Hair follicular keratinocyte (primary cell): ENCODE measurements at places on chromosomes 1 and 21. TPM values are rescaled to one million over a fixed set of nuclear protein-coding genes. Genes with fewer than 3 reads are reported as not detected.

The FMO4 gene
- 3.0 and 7.7 TPM in 2 replicates for total RNA-seq

The AKNAD1 gene
- 0.15 TPM in 1 of 2 replicates, not detected in the other for total RNA-seq

The KCNJ15 gene
- total RNA-seq: 36.6 and 38.1 TPM in 2 replicates

The NBPF4 gene
- total RNA-seq: not detected in 2 replicates

The OBSCN gene
- total RNA-seq: 3.8 and 13.4 TPM in 2 replicates

The PRDM2 gene
- total RNA-seq: 7.9 and 16.3 TPM in 2 replicates

The TNFRSF4 gene
- total RNA-seq: not detected in 2 replicates

The RBM11 gene
- total RNA-seq: 0.16 and 0.27 TPM in 2 replicates

The CYYR1 gene
- 7.6 and 10.9 TPM in 2 replicates for total RNA-seq

The SPRR1B gene
- total RNA-seq: 31.1 and 43.3 TPM in 2 replicates

The CFAP45 gene
- 0.11 and 0.55 TPM in 2 replicates for total RNA-seq

The LINGO4 gene
- not detected in 2 replicates for total RNA-seq

The PGBD5 gene
- total RNA-seq: 0.11 TPM in 1 of 2 replicates, not detected in the other

The TTC39A gene
- 0.78 and 3.2 TPM in 2 replicates for total RNA-seq

The TLR5 gene
- 0.08 and 0.27 TPM in 2 replicates for total RNA-seq

The XCL1 gene
- total RNA-seq: not detected in 2 replicates

The NR1I3 gene
- total RNA-seq: not detected in 2 replicates

The C1QTNF12 gene
- 1.5 TPM in 1 of 2 replicates, not detected in the other for total RNA-seq

The XPR1 gene
- 21.9 and 26.1 TPM in 2 replicates for total RNA-seq

The CR1 gene
- total RNA-seq: not detected in 2 replicates

The ICOSLG gene
- 0.57 and 1.0 TPM in 2 replicates for total RNA-seq

The SH2D1B gene
- not detected in 2 replicates for total RNA-seq

The PAQR6 gene
- total RNA-seq: 0.30 and 2.4 TPM in 2 replicates

The LHX8 gene
- total RNA-seq: not detected in 2 replicates

The ERG gene
- 0.04 and 0.23 TPM in 2 replicates for total RNA-seq

The SLC44A3 gene
- 1.5 and 2.5 TPM in 2 replicates for total RNA-seq

The OR2T29 gene
- not detected in 2 replicates for total RNA-seq

The OPTC gene
- total RNA-seq: not detected in 2 replicates

The KIF14 gene
- total RNA-seq: 6.1 and 17.7 TPM in 2 replicates

The HES2 gene
- total RNA-seq: 42.2 and 55.4 TPM in 2 replicates

The CD101 gene
- 0.46 and 0.70 TPM in 2 replicates for total RNA-seq

The TBX19 gene
- 0.15 and 0.47 TPM in 2 replicates for total RNA-seq

The ITLN2 gene
- not detected in 2 replicates for total RNA-seq

The CHD1L gene
- 46.5 and 48.9 TPM in 2 replicates for total RNA-seq

The S1PR1 gene
- total RNA-seq: 1.1 and 2.8 TPM in 2 replicates

The GBP2 gene
- total RNA-seq: 0.31 and 0.53 TPM in 2 replicates

The CELF3 gene
- total RNA-seq: not detected in 2 replicates

The PTPN22 gene
- total RNA-seq: 0.23 and 0.39 TPM in 2 replicates

The CD52 gene
- total RNA-seq: 0.55 TPM in 1 of 2 replicates, not detected in the other

The PRDM16 gene
- not detected in 2 replicates for total RNA-seq

The GPR153 gene
- 21.8 and 29.6 TPM in 2 replicates for total RNA-seq

The NBPF10 gene
- 0.49 and 0.70 TPM in 2 replicates for total RNA-seq
